ENCODE measurements at places on chromosomes 1 and 21.

GRCh38 chr1:175373786-175374623 is 181.4 kb upstream of the KIAA0040 start:
- no peak for DNase-seq

DNA sequence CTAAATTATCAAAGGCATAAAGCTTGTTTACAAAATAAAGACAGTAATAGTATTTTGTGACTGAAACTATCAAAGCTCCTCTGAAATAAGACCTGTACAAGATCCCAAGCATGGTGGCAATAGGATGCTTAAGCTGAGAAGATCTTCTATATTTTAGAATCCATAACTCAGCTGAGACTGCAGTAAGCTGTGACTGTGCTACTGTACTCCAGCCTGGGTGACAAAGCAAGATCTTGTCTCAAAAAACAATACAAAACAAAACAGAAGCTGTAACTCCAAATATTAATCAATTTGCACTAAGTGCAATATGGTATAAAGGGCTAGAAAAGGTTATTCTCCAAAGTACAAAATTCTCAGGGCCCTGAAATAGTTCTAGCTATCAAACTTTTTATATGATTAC is 55.8 kb upstream of the CPLANE2 start:
- no peak for DNase-seq

GRCh38 chr21:17542371-17543011 is 29.6 kb downstream of the CXADR start:
- no peak for DNase-seq

DNA sequence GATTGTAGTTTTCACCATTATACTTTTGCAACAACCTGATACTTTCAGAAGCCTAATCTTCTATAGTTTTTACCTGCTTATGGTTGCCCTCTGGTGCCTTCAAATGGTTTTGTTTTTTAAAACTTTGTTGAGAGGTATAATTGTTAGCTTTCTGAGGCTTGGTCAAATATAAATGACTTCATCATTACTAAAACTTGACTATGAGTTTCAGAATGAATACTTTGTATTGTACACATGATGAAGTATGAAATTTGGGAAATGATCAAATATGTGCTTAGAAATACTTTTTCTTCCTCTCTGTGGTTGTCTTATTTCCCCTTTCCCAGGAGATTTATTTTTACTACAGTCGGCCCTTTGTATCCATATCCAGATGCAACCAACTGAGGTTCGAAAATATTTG is 151.8 kb upstream of the B3GALT2 start:
- no peak for DNase-seq

- no peak for DNase-seq
These were observed 155.9 kb upstream of the RUNX1 start for GRCh38 chr21:35204850-35205541.

DNA sequence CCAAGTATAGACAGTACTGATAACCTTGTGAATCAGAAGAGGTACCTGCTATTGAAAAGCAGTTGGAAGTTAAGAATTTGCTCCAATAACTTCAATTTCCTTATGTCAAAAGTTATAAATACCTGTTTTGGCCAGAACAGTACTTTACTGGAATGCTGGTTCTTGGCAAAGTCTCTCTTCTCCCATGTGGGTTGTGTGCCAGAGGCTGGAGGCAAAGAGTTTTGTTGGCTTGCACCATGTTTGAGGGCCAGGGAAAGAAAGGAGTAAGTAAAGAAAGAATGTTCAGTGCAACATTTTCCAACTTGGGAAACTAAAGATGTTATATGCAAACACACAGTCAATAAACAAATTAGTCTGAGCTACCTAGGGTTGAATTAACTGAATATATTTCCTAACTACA is 67.0 kb upstream of the DYNLT5 start:
- no peak for DNase-seq

GRCh38 chr1:53553734-53554509 is 94.7 kb downstream of the DMRTB1 start:
- DNase-seq: no peak
